ENCODE measurements at places on chromosomes 3 and 15.

DNA sequence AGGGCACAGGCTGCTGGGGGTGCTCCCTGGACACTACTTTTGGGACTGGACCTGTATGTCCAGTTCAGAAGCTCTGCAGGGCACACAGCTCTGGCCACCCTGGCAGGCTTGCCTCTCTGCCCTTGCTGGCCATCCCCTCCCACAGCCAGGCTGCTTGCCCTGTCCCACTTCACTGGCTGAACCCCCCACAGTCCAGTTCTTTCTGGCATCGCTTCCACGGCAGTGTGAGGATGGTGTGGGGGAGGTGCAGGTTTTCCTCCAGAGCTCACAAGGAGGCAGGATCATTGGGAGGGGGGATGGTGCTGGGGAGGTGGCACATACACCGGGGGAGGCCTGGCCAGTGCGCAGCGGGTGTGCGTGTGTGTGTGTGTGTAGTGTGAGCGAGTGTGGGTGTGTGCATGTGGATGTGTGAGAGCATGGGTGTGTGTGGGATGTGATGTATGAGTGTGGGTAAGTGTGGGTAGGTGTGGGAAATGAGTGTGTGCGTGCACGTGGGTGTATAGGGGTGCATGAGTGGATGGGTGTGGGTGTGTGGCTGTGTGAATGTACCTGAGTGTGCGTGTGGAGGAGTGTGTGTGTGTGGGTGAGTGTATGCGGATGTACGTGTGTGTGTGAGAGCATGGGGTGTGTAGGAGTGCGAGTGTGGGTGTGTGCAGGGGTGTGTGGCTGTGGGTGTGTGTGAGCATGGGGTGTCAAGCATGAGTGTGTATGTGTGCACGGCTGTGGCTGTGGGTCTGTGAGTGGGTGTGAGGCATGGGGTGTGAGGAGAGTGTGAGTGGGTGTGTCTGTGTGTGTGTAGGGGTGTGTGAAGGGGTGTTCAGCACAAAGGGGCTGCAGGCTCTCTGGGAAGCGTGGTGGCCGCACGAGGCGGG lies 155.2 kb downstream of the NSMCE3 start:
- DNase-seq = peak; percentile 23

GRCh38 chr15:55222588-55222987 lies 25.8 kb upstream of the RSL24D1 start:
- no peak for DNase-seq

GRCh38 chr3:23302271-23302670 lies 99.1 kb downstream of the UBE2E2 start:
- DNase-seq = no peak

DNA sequence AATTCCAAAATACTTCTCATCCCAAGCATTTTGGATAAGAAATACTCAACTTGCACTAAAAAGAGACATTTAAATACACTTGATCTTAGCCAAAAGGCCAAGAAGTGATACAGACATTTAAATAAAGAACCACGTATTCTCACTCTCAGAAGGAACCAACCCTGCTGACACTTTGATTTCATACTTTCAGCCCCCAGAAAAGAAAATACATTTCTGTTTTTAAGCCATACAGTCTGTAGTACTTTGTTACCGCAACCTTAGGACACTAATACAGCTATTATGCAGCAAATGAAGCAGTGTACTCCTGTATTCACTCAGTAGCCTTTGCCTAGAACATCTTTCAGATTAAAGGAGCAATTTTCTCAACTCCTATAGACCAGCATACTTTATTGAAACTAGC lies 86.7 kb downstream of the TBC1D5 start:
- DNase-seq = no peak

DNA sequence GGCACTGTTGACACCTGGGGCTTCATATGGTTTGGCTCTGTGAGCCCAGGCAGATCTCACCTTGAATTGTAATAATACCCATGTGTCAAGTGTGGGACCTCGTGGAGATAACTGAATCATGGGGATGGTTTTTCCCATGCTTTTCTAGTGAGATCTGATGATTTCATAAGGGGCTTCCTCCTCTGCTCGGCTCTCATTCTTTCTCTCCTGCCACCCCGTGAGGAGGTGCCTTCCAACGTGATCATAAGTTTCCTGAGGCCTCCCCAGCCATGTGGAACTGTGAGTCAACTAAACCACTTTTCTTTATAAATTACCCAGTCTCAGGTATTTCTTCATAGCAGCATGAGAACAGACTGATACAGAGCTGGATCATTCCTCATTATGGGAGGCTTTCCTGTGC lies 655.9 kb upstream of the ADAMTS9 start:
- no peak for DNase-seq

- no peak for DNase-seq
Measured at GRCh38 chr3:122031123-122031468, 9.0 kb upstream of the ILDR1 start.

GRCh38 chr3:96007650-96008195 lies 806.7 kb upstream of the EPHA6 start:
- no peak for DNase-seq

DNA sequence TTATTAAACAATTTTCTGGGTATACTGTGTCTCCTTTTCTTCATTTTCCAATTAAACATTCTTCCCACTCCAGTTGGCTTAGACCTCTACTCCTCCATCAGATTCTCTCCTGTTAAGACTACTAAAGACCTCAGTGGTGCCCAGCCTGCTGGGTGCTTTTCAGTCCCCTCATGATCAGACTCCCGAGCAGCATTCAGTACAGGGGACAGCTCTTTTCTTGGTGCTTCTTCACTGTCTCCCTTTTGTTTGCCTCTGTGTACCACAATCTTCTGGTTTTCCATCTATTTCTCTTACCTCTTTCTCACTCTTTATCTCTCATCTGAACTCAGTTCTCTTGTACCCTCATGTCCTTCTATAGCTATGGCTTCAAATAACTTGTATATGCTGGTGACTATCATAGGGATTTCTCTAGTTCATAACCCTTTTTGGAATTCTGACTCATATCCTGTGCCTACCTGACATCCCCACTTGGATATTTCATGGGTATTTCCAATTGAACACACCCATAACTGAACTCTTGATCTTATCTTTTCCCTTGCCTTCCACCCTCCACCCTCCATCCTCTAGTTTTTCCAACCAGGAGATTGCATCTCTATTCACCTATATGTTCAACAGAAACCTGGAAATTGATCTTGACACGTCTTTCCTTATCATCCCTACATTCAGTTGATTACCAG lies 55.6 kb upstream of the ABHD10 start:
- no peak for DNase-seq

GRCh38 chr3:155870945-155871745 lies 695 bp downstream of the GMPS start:
- peak; percentile 37 for DNase-seq

GRCh38 chr3:143443851-143444331 lies 324.3 kb downstream of the CHST2 start:
- no peak for DNase-seq

DNA sequence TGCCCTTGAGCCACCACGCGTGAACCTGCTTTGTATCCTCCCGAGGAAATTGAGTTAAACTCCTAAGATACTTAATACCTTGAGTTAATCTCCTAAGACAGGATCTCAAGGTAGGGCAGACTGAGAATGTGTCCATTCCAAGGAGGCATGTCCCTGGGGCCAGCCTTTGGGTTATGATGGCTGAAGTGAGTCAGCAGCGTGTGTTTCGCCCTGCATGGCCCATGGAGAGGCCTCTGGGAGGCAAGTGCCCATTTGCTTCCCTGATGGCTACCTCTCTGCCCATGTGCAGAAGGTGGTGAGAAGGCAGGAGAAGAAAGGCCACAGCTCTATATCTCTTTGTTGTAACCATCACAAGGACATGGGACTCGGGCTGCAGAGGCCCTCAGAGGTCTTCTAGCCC lies 36.7 kb upstream of the LIMD1 start:
- no peak for DNase-seq

GRCh38 chr3:119547227-119547626 lies 12.2 kb downstream of the CD80 start:
- no peak for DNase-seq

- DNase-seq = no peak
Measured at GRCh38 chr3:73228437-73228836, 167.0 kb downstream of the EBLN2 start.

- DNase-seq = no peak
Measured at GRCh38 chr3:150511122-150511821, 35.0 kb downstream of the SERP1 start.

GRCh38 chr3:175965036-175965435 lies 1105.9 kb downstream of the NAALADL2 start:
- no peak for DNase-seq

DNA sequence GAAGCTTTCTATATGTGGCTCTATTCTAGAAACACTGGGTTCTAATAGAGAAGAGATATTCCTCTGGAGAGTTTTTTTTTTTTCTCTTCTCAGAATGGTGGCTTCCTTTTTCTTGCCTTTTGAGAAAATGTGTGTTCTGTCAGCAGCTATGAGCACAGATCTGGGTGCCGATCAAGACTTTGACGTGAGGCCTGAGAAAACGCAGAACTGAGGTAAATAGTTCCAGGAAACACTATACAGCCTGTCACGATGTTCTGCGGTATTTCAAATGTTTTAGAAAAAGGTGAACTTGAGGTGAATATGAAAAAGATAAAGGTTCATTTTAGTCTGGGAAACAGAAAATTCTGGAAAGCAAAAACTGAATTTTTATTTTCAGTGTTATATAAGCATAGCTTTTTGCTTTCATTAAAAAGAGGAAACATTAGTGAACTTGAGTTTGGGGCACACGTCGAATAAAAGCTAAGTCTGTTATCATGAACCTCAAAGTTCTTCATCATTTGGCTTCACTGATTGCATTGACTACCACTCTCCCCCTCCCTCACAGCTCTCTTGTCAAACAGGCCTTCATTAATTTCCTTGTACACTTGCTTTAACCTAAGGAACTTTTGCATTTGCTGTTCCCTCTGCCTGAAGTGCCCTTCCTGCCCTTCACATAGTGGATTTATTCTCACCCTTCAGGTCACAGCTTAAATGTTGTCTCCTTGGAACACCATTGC lies 265.1 kb downstream of the NFKBIZ start:
- no peak for DNase-seq

- no peak for DNase-seq
Measured at GRCh38 chr3:23671851-23672589, 133.7 kb upstream of the UBE2E1 start.

DNA sequence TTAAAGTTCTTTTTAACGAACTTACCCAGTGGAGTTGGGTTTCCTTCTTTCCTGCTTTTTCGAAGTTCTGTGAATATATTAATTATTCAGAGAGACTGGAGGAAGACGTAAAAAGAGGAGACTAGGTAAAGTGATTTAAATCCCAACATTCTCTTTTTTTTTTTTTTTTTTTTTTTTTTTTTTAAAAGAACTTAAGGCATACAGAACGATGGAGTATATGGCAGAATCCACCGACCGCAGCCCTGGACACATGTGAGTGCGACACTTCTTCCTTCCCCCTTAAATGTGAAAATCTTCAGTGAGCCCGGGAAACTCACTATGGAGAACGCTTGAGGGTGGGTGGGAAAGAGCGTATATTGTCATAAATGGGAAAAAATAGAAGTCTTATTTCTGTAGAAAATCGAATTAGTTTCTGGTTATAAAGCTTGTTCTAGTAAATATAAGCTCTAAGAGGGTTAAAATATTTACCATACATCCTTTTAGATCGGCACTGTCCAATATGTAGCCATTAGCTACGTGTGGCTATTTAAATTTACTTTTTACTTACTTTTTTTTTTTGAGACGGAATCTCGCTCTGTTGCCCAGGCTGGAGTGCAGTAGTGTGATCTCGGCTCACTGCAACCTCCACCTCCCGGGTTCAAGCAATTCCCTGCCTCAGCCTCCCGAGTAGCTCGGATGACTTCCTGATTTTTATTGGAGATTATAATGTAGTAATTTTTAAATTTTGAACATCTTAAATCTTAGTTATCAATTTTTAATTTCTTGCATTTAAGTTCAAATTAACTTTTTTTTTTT lies 892 bp downstream of the NMD3 start:
- DNase-seq = no peak

GRCh38 chr3:24359645-24360462 lies 134.8 kb downstream of the THRB start:
- no peak for DNase-seq

GRCh38 chr3:197404030-197404429 lies 105.6 kb upstream of the DLG1 start:
- no peak for DNase-seq

DNA sequence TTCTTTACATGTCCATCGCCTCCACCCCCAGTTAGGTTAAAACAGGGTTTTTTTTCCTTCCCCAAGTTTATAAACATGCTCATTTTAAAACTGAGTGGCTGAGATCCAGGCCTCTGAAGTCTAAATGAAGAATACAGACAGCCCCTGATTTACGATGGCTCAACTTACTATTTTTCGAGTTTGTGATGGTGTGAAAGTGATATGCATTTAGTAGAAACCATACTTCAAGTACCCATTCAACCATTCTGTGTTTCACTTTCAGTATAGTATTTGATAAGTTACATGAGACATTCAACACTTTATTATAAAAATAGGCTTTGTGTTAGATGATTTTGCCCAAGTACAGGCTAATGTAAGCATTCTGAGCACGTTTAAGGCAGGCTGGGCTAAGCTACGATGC lies 30.5 kb upstream of the GNB5 start:
- DNase-seq = no peak

- no peak for DNase-seq
Measured at GRCh38 chr15:90493647-90494046, 36.1 kb upstream of the CRTC3 start.

DNA sequence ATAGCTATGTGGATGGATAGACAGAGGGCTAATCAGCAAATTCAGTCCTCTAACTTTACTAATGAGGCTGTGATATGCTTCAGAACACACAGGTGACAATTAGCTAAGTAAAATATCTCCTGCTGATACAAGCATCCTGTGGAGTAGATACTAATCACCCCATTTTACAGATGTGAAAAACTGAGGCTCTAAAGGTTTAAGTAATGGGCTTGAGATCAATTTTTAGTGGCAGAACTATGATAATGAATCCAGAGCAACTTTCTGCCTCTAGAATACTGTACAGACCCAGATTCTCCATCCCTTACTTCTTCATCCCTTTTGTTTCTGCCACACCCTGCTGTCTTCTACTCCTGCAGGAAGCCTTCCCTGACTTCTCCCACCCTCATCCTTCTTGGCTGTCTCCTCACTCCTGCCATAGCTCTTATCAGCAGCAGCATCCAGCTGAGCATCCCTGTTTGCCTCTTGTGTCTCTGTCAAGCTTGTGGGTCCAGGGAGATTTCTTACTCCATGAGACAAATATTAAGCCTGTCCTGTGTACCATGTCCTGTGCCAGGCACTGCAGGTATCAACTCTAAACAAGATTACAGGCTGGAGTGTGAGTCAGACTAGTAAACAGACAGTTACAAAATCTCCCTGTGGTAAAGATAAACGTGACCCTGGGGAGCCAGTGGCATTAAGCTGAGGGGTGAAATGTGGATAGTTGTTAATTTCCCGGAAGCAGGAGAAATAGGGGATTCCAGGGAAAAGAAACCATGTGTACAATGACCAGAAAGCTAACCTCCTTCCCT lies 39.2 kb downstream of the SLC6A11 start:
- DNase-seq = no peak

DNA sequence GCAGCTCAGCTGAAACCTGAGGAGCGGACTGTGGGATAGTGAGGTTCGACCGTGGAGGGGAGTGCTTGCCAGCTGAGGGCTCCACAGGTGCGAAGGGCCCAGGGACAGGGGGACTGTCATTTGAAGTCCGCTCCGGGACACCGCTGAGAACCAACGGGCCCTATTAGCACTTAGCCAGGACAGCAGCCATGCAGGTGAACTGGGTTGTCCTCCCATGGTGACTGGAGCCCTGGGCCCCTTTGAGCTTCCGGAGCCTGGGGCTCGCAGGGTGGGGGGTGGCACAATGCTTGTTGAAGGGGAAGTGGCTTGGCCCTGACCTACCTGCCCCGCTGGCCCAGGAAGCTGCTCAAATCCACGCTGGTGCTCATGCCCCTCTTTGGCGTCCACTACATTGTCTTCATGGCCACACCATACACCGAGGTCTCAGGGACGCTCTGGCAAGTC lies 24.7 kb downstream of the PTH1R start:
- DNase-seq = no peak

GRCh38 chr3:33829720-33830119 lies 31.3 kb downstream of the PDCD6IP start:
- DNase-seq = no peak

Measured in C1 segment of cervical spinal cord (tissue), 14 donors.